ENCODE measurements at places on chromosomes 2 and 18. TPM values are rescaled to one million over a fixed set of nuclear protein-coding genes. Genes with fewer than 3 reads are reported as not detected.

GRCh38 chr2:135132314-135132713 is 80.2 kb downstream of the RAB3GAP1 start:
- DNase-seq = no peak

GRCh38 chr2:217250013-217250524 is 390.2 kb upstream of the TNP1 start:
- no peak for DNase-seq

- no peak for DNase-seq
These were observed 220.3 kb downstream of the BCL2 start for GRCh38 chr18:63099091-63099840.

DNA sequence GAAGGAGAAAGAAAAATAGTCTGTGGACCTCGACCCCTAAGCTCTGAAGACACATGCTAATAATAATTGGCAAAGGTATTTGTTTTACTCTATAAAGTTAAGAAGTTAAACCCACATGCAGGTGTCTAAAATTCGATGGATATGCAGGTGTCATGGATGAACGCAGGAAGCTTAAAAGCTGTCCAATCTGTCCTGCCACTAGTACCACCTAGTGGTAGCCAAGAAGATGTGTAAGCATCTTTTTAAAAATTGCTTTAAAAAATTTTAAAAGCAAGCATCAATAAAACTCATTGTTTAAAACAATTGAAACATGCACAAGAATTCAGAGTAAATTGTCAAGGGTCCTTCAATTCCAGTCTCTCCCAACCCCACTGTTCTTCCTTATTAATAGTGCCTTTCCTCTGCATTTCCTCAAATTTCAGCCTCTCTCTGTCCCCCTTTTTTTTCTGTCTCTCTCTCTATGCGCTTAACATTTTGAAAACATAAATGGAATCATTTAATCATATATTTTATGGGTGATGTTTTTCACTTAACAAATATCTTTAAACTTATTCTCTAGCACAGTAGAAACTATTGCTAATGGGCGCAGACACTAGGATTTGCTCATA is 30.6 kb upstream of the PPP3R1 start:
- no peak for DNase-seq

DNA sequence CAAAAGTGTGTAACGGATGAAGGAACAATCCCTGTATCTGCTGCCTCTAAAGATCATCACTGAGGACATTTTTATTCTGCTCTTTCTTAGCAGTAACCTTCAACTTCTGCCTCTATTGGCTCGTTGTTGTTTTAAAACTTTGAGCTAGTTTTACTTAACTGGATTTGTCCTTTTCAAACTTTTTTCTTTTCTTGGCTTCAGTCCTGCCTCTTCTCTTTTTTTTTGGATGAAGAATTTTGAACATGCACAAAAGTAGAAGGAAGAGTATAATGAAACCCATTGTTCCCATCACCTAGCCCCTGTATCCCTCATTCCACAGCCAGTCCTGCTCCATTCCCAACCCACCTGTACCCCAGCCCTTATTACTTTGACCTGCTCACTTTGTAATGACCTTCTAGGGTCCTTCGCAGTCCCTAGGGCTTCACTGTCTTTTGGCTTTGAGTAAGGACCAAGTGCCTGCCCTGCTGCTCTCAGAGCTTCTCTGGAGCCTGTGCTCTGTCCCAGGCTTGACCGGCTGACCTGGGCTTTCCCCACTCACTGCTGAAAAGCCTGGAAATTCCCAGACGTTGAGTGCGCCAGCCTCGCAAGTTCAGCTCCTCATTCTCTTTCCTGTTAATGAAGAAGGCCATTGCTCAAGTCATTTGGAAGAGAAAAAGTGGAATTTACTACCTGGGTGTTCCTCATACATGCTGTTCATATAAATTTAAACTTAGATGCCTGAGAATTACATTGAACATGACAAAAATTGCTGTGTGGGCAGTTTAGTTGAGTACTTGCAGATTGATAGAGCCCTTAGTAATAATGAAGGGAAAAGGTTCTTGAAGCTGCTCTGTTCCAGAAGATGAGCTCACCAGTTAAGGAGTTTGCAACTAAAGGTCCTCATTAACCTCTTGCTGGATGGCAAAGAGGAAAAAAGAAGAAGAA is 149.3 kb upstream of the ALPP start:
- no peak for DNase-seq

- DNase-seq = no peak
These were observed 144.9 kb downstream of the SCG2 start for GRCh38 chr2:223457301-223457700.

The RAB12 gene
- 32.4 TPM for total RNA-seq

The TFCP2L1 gene
- total RNA-seq = 5.8 TPM

The RGPD4 gene
- not detected for total RNA-seq

All from omental fat pad (tissue), 4 donors.